ENCODE measurements at places on chromosomes 2 and 18.

DNA sequence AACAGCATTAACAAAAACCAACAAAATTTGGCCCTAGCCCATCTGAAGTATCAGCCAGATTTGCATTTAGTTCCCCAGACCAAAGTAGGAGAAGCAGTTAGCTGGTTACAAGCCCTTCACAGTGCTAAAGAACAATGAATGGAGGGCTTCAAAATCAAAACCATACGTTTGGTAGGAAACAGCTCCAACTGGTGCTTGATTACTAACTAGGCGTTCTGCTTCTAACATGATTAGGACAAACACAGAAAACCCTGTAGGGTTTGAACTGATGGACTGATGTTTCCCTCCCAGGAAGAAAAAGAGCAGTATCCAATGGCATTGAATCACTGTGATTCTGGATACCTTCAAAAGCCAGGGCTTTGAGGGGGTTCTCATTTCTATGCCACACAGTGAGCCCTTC, 20.5 kb upstream of the STAT4 start:
- DNase-seq, result no peak

DNA sequence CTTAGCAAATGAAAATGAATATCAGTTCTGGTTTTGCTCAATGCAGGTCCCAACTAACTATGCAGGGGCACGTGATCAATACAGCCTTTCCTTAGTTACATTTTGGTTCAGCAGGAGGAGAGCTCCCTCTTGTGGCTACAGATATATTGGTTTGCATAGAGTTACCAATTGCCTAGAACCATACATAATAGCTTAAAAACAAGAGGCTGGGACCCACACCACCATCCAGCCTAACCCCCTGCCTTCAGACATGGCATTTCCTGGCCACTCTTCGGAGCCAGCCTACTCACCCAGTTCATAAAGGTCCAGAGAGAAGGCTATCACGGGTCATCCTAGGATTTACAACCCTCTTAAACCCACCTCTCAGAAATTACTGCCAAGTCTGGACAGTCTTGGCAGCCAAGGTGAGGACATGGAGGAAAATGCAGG, 10.5 kb downstream of the CCDC93 start:
- DNase-seq, result peak; percentile 2

DNA sequence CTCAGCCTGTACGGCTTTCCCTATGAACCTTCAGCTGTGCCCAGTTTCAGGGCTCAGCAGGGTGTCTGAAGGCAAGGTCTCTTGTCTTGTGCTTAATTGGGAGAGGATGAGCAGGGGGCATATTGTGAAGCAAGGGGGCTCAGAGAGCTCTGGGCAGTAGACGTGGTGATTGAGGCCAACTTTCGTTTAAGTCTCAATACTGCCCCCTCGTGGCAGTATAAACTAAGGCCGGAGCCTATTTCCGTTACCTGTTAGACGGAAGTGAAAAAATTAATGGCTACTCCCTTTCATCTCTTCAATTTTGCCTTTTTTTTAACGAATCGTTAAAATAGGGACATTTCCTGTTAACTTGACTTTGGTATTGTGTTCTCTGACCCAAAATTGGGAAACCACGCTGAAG, 193.4 kb downstream of the TDRD15 start:
- DNase-seq, result peak; percentile 30

GRCh38 chr2:33859811-33860461, 260.8 kb upstream of the FAM98A start:
- DNase-seq, result no peak

- DNase-seq, result no peak
Measured at GRCh38 chr2:108436976-108437375, 12.0 kb upstream of the GCC2 start.

DNA sequence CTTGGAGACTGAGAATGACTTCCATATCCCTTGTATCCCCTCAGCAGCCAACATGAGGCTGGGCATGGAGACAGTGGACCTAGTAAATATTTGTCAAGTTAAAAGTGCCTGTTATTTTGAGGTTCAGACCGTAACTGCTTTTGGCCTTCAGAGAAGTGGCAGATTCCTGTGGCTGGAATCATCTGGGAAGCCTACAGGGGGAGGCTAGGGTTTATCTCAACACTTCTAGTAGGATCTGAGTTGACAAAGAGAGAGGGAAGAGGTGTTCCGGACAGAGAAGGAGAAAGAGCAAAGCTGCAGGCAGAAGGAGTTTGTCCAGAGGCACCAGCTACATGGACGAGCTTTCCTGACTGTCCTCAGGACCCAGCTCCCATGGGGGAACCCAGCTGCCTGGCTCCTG, 27.0 kb downstream of the SLC14A2 start:
- no peak for DNase-seq

DNA sequence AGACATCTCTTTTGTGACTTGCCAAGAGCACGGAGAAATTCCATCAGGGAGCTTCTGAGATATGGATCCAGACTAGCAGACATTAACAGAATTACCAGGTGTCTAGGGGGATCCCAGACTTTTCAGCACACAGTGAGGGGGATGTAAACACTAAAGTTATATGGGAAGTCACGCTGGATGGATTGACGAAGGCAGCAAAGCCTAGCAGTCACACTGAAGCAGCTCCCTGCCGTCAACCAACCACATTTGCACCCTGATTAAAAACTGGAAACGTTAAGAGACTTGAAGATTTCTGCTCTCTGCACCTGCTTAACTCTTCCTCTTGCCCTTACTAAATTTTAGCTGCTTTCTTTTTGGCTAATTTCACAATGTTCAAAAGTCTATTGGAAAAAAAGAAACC, 62.5 kb upstream of the BCL2L11 start:
- no peak for DNase-seq

DNA sequence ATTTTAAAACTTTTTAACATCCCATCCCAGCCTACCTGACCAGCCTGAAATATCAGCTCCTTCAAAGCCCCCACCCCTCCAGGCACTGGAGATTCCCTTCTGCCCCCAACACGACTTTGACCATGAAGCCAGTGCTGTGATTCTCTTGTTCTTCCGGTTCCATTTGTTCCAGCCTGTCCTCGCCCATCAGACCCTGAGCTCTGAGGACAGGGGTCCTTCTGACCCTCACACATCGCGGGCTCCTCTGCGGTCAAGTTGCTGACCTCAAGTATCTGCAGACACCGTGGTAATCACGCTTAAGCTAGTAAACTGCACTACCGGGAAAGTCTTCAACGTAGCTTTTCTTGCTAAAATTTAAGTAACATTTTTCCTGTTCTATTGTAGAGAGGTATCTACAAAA, 282.2 kb upstream of the SALL3 start:
- DNase-seq, result no peak

GRCh38 chr2:127074358-127074757, 32.6 kb downstream of the BIN1 start:
- DNase-seq, result no peak

GRCh38 chr2:71944183-71944550, 203.5 kb downstream of the CYP26B1 start:
- no peak for DNase-seq

GRCh38 chr18:75137346-75137877, 71.5 kb downstream of the PTGR3 start:
- no peak for DNase-seq

DNA sequence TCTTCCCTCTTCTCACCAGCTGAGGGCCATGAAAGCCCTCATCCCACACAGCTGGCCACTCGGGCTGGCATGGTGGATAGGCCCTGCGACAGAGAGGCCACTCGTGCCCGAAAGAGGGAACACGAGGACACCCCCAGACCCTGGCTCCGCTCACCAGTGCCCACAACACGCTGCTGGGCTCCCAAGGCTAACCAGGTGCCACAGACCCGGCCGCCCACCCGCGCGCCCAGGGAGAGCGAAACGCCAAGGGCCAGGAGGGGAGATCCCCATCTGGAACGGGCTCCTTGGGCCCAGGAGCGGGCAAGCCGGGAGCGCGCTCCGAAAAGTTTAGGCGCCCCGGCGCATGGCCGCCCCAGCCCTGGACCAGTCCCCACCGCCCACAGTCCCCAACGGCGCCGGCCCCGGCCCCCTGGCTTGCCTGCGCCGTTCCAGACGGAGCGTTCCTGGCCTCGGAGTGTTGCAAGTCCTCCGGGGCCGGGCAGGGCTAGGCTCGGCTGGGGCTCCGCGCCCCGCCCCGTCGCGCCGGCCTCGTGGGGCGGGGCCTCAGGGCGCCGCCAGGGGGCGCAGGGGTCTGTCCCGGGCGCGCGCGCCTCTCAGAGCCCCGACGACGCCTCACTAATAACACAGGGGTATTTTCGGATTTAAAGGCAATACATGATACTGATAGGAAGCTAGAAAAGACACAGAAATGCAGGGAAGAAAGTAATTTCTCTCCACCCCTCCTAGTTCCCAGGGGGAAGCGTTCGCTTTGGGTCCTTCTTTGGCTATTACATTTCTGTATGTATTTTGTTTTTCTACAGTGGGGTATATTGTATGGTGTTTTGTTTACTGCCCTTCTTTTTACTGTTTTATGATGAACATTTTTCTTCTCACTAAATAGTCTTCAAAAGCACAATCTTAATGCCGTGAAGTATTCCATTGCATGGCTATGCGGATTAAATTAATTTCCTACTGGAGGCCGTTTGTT, at the start of gene TMBIM1:
TMBIM1 (minus strand) TSS at position 456 of the 967 bp plus-strand sequence. CDS start 10,362 bp downstream, outside the sequence.
- peak; percentile 22 for DNase-seq

GRCh38 chr2:160157861-160158829, 41.9 kb downstream of the ITGB6 start:
- no peak for DNase-seq

DNA sequence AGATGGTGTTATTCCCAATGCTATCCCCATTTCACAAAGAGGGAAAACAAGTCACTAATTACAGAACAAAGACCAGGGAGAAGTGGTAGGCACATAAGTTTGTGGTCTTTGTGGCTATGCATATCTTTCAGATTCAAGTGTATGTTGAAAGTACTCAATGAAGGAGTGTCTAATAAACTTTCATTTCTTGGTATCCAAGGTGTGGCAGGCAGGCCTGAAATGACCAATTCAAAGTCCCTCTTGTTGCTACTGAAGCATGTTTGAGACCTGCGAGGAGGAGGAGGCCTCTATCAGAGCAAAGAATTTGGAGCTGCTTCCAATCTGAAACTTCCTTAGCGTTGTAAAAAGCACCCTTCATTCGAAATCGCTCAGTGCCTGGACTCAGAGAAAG, 60.9 kb upstream of the KLF7 start:
- no peak for DNase-seq

- DNase-seq, result no peak
Measured at GRCh38 chr2:61181382-61182058, 19.5 kb downstream of the C2orf74 start.

- no peak for DNase-seq
Measured at GRCh38 chr2:88265352-88266303, 95.5 kb downstream of the THNSL2 start.

DNA sequence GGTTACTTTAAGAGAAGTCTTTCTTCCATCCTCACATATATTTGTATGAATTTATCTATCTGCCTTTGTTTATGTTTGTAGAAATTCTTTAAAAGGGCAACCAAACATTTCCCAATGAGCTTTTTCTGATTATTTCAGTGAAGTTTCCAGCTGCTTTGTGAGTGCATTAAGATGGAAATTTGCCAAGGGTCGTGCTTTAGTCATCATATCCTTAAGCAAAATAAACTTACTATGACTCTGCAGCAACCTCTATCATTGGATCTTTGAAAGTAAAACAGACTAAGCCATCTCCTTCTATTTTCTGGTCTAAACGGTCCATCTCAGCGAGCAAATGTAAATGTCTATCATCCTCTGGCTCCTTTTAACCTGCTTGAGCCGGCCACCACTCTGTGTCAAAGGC, 489.3 kb downstream of the SOX11 start:
- DNase-seq, result no peak

GRCh38 chr2:151711025-151711424, 23.3 kb downstream of the NEB start:
- DNase-seq, result no peak

DNA sequence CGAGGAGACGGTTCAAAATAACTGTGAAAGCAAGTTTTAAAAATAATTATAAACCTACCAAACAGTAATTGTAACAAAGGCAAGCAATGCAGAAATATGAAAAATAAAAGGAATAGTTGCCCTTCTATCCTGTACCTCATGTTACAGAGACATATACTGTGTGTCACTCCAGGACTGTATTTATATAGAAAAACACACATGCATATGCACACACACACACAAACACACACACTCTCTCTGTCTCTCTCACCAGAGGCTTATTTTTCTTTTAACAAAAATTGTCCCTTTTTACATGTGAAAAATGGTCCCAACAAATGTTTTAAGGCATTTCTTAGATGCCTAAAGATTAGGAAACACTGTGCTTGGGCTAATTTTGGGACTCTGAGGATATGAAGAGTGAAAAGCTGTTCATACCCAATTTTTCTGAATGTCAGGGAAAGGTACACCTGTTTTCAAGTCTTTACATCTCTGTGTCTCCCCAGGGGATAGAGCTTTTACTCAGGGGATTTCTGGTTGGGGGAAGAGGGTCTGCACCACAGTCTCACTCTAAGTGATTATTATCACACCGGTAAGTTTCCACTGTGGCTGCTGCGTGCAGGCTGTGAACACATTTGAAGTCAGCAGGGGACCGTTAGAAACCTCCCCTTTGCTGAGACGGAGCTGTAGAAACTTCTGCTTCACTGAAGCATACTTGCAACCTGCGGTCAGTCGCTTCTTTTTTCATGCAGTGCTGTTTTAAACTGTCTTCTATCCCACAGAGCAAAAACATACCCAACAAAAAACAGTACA, 51.4 kb upstream of the SPAG16 start:
- DNase-seq, result no peak

GRCh38 chr2:239666053-239666854, 265.4 kb upstream of the HDAC4 start:
- no peak for DNase-seq

GRCh38 chr2:152552888-152553287, 164.4 kb downstream of the PRPF40A start:
- no peak for DNase-seq

GRCh38 chr2:22238967-22239366, 1115.2 kb downstream of the TDRD15 start:
- DNase-seq, result no peak

DNA sequence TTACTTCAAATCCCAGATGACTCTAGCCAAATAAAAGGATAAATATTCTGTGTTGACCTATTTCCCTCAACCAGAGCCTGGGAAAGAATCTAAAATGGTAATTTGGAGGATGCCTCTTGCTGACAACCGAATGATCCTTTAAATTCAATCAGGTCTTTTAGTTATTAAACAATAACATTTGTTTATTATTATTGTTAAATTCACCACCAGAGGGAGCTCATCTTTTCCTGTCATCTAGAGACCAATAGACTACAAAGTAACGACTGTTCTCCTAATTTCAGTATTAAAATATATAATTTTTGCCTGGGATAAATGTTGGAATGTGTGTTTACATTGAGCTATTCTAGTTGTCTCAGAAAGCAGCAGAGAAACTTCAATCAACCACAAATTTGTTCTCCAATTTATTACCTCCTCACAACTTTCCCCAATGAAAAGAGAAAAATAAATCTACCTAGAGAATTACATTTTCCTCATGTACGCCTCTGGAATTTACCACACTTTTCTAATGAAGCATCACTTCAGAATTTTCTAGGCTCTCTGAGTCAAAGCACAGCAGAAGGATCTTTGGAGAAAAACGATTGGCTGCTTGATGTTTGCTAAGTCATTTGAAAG, 142.7 kb downstream of the SCG2 start:
- DNase-seq, result peak; percentile 38

- no peak for DNase-seq
Measured at GRCh38 chr2:74843899-74844298, 10.0 kb downstream of the HK2 start.
